ENCODE measurements at places on chromosomes 6 and 20.

- DNase-seq: no peak
Observed at GRCh38 chr6:40912158-40912946, 126.7 kb downstream of the UNC5CL start.

GRCh38 chr6:167767715-167768107 is 59.0 kb upstream of the AFDN start:
- no peak for DNase-seq

GRCh38 chr6:17707371-17707651 is 586 bp upstream of the NUP153 start:
- no peak for DNase-seq

- DNase-seq: no peak
Observed at GRCh38 chr20:62949962-62950361, 2.5 kb upstream of the SLC17A9 start.

GRCh38 chr6:73340048-73340447 is 14.0 kb downstream of the DPPA5 start:
- DNase-seq: no peak

DNA sequence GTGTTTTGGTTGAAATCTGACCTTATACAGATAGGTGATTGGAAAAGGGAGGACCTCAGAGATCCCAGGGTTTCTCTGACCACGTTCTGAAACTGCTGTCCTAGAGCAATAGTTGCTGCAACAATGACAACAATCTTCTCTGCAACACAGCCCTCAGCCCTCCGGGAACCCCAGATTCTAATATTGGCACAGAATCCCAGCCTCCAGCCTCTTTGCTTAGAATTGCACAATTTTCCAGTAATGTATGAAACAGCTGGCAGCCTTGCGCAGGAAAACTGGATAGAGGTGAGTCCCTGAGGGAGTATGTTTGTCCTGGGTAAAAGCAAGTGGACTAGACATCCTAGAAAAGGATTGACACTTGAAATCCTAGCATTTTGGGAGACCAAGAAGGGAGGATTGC is 30.4 kb upstream of the PNRC1 start:
- no peak for DNase-seq

GRCh38 chr6:7390226-7390878 is 744 bp downstream of the RIOK1 start:
- DNase-seq: no peak

DNA sequence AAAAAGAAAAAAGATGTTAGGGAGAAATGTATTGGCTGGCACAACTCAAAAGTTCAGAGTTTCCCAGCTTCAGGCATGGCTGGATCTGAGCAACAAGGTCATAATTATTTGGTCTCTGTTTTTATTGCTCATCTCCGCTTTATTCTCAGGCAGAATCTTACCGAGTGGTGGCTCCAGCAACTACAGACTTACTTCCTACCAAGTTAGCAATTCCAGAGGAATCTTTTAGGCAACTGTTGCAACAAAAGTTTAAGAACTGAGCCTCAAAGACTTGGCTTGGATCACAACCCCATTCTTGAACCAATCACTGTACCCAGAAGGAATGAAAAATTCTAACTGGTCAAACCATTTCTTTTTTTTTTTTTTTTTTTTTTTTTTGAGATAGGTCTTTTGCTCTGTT is 35.5 kb upstream of the NCOA3 start:
- no peak for DNase-seq

- no peak for DNase-seq
Observed at GRCh38 chr6:122714059-122714458, 65.5 kb upstream of the FABP7 start.

DNA sequence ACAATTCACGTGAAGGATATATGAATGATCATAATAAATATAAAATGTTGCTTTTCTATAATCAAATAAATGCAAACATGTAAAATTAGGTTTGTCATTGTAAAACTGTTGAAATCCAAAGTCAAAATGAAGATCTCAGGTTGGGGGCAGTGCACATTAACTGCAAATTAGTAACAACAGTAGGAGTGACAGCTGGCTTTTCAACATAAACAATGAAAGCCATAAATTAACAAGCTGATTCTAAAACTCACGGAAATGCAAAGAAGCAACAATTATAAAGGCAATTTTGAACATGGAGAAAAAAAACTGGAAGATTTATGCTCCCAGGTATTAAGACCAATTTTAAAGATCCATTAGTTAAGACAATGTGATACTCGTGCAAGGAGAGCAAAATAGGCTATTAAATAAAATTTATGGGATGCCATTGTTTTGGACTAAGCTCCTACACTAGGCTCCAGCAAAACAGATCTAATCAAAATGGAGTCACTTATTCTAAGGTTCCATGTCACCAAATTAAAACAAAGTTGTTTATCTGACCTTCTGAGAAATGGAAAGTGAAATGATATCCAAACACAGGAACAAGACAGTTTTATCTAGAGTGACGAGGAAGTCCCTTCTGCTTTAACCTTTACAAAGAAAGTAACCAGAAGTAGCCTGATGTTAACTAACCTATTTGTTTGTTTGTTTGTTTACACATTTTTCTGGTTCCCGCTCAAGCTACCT is 770.8 kb downstream of the EPHA7 start:
- no peak for DNase-seq

DNA sequence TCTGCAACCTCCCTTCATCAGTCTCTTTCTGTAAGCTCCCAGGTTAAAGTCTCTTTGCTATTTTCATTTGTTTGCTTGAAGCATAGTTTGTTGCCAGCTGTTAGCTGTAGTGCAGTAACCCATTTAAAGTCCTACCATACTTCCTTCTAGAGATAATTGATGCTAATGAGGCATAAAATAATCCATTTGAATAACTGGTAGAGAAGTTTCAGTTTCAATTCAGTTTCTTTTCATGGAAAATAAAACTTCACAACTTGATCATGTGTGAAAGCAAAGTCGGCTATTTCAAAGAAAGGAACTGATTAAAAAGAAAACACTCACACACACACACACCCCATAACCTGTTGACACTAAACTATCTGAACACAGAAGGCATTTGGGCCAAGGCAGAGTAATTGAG is 68.5 kb upstream of the TENT5A start:
- no peak for DNase-seq

DNA sequence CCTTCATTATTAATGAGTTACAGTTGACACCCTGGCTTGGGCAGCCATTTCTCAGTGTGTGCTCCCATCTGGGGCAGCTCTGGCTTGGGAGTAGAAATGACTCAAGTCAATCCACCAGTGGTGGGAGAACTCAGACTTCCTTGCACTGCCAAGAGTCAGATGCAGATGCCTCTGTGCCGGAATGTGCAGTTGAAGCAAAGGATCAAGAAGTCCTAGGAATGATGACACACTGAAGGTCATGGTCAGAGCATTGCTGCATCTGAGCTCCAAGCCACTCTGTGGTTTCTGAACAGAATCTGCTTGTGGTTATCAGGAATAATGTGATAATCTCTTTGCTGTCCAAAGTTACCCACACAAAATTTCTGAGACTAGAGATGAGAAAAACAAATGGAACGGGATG is 19.5 kb upstream of the PAX1 start:
- DNase-seq: no peak

GRCh38 chr20:62191781-62192559 is 9.1 kb downstream of the MTG2 start:
- DNase-seq: no peak

- no peak for DNase-seq
Observed at GRCh38 chr6:82363428-82364086, at the start of gene TPBG. Gene TPBG (plus strand): TSS chr6:82363817. CDS start chr6:82364962, 1,145 bp downstream.

GRCh38 chr20:13008761-13009681 is at the start of gene SPTLC3:
Gene SPTLC3 (plus strand): TSS chr20:13008972. CDS start chr20:13009268, 296 bp downstream.
- no peak for DNase-seq

- no peak for DNase-seq
Observed at GRCh38 chr6:41836022-41836659, 48.6 kb downstream of the TOMM6 start.

DNA sequence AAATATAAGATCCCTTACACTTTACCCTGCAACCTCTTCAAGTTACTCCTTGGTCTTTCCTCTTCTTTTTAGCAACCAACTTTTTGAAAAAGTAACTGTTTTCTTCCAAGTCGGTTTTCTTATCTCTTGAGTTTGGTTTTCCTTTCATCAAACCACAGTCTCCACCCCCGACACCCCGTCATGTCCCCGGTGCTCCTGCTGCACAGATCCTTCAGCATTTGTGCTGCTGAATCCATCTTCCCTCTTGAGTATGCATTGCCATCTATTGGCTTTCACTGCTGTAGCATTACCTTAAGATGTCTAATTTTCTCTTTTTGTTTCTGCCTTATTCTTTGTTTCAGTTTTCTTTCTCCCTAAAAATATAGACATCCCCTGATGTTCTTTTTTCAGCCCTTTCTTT is 11.9 kb upstream of the TNFRSF21 start:
- no peak for DNase-seq

DNA sequence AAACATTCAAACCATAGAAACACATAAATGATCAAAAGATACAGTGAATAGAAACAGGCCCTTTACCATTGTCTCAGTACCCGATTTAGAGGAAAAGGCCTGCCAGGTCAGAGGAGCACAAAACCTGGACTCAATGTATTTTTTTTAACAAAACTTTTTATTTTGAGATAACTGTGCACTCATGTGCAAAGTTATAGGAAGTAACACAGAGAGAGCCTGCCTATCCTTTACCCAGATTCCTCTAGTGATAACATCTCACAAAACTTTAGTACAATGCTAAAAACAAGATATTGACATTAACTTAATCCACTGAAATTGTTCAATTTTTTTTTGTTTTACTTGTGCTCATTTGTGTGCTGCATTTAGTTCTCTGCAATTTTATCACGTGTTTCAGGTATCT is 36.8 kb upstream of the SAMD3 start:
- no peak for DNase-seq

- no peak for DNase-seq
Observed at GRCh38 chr6:23357185-23357766, 768.7 kb upstream of the NRSN1 start.

DNA sequence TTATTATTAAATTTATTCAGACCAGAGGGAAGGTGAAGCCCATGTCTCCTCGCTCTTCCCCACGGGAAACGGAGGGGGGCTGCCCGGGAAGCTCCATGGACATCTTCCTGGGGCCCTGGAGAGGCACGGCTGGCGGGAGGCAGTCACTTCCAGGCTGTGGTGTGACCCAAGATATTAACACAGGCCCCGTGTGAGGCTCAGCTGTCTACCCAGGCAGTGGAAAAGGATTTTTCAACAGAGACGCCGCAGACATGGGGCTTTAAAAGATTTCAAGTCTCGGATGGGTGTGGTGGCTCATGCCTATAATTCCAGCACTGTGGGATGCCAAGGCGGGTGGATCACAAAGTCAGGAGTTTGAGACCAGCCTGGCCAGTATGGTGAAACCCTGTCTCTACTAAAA is 117.9 kb downstream of the ERMARD start:
- DNase-seq: no peak

- no peak for DNase-seq
Observed at GRCh38 chr6:14361956-14362587, 244.5 kb downstream of the CD83 start.

DNA sequence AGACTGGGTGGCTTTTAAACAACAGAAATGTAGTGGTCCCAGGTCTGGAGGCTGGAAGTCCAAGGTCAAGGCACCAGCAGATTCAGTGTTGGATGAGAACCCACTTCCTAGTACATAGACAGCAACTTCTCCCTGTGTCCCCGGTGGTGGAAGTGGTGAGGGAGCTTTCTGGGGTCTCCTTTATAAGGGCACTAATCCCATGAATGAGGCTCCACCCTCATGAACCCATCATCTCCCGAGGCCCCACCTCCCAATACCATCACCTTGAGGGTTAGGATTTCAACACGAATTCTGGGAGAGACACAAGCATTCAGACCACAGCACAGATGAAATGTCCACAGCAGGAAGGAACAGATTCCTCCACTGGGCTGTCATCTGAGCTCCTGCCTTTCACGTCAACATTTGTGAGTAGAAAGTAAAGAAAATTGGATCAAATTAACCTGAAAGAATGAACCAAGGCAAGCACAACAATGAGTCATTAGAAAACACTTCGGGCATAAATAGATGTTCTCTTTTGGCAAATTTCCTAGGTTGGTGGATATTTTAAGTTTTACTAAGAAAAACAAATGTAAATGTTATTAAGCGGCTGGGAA is 130.7 kb downstream of the RNASET2 start:
- no peak for DNase-seq

- DNase-seq: no peak
Observed at GRCh38 chr6:55772730-55773129, 102.7 kb downstream of the BMP5 start.

- DNase-seq: no peak
Observed at GRCh38 chr6:6330407-6330806, 9.9 kb upstream of the F13A1 start.

DNA sequence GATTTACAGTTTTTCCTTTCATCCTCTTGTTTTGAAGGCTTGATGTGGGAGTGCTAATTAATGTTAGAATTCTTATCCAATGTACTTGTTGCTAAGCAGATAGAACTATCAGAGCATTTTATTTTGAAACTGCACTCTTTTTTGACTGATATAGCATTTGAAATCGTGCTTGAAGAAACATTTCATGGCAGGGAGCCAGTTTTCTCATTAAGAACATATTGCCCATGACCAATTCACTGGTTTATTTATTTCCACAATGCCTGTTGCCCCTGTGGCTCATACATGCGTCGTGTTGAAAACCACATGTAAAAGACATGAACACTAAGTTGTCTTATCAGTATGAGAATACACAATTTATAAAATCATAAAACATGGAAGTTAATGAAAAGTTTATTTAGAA is 479.7 kb upstream of the FLRT3 start:
- DNase-seq: no peak

- no peak for DNase-seq
Observed at GRCh38 chr20:7416382-7416781, 523.9 kb downstream of the HAO1 start.

DNA sequence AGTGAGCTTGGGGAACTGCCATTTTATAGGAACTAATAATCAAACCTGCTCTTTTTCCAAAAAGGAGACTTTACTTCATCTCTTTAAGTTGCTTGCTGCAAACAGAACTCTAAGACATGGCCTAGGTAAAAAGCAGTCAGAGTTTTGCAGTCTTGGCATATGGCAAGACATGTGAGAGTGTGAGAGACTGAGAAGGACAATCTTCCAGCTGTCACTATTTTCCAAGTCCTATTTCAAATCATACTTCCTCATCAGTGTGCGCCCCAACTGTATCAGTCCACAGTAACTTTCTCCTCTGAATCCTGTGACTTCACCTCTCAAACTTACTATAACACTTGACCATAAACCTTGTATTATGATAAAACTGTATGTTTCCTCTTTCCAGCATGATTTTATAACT is 10.4 kb downstream of the CALHM6 start:
- no peak for DNase-seq

DNA sequence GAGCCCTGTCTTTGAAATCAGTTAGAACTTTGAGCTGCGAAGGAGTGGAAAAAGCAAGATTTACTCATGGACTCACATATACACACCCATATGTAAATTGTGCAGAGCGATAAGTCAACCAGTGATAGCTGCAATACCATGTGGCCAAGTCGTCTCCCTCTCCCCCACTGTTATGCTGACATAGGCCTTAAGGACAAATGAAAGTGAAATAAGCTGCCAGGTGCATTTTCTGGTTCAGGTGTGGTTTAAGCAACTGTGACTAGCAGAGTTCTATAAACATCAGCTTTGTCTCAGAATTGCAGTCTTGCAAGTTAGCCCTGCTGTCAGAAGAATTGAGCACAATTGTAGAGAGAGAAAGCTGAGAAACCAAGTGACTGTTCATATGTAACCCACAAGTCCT is 9.6 kb downstream of the FAM83B start:
- no peak for DNase-seq

Data from stimulated activated CD4-positive, alpha-beta T cell treated with anti-CD3 and anti-CD28 coated beads, Interleukin-15, amount 100 ng/mL, for 1 hour (primary cell).